ENCODE measurements at places on chromosomes 7 and 10.

GRCh38 chr7:118195837-118196474 lies 12.0 kb downstream of the LSM8 start:
- DNase-seq: peak; percentile 19

GRCh38 chr10:62112300-62112699 lies 156.3 kb downstream of the RTKN2 start:
- DNase-seq: no peak

GRCh38 chr7:138992052-138992531 lies 10.9 kb upstream of the KIAA1549 start:
- no peak for DNase-seq

DNA sequence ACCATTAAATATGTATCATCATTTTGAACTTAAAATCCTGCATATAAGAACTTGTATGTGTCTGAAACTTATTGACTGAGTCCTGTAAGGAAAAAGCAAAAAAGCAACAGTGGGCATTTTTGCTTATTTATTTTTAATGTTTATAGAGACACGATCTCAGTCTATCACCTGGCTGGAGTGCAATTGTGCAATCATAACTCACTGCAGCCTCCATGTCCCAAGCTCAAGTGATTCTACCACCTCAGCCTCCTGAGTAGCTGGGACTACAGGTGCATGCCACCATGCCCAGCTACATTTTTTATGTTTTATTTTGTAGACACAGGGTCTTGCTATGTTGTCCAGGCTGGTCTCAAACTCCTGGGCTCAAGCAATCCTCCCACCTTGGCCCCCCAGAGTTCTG lies 32.2 kb downstream of the MYL10 start:
- no peak for DNase-seq

DNA sequence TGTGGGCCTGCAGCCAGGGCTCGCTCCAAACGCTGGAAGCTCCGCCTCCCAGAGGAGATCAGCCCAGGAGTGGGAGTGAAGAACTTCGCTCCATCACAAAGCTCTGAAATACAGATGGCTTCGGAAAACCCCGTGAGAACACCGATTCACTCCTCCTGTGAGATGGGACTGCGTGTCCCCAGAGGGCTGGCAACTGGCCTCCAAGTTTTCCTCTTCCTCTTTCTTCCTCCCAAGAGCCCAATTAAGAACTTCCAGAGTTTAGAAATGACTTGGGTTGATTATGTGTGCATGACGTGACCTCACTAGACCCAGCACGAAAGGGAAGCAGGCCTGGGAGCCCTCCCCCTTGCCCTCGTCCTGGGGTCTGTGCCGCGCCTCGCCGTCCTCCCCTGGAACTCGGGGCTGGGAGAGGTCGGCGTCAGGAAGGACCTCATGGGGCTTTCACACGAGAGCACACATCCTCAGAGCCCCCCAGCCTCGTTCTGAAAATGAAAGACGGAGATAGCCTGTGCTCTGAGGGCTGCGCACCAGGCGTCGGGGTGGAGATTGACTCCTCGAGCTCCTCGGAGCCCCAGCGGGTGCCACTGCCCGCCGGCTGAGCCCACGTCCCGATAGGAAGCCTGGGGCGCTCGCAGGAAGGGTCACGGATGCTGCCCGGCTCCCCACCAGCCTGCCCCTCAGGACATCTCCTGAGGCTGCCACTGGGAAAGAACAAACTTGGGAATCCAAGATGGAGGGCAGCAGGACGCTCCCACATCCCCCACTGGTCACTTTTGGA lies 37.8 kb downstream of the PTPRN2 start:
- no peak for DNase-seq

GRCh38 chr10:127890832-127891334 lies 1.9 kb downstream of the CLRN3 start:
- no peak for DNase-seq

GRCh38 chr7:65269150-65269856 lies 104.4 kb upstream of the ZNF92 start:
- DNase-seq: no peak

DNA sequence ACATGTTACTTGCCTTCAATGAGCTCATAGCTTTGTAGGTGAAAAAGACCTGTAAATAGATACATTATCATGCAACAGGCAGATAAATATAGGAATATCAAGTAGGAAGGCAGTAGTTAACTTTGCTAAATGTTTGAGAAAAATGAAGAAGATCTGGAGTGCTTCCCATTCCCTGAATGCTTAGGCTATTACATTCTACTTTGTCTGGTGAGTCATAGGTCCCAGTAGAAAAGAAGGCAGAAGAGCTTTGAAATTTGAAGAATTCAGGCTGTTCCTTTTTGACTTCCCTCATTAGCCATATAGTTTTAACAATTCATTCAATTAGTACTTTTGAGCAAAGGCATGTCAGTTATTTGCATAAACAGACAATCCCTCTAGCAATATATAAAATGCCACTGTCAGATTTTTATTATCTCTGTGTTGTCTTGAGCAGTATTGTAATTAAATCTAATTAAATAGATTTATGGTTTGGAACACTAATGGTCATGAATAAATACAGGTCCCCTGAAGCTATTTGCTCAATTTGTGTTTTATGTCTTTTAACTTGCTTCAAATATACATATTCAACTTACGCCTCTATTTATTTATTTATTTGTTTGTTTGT lies 875.0 kb downstream of the REEP3 start:
- DNase-seq: no peak

DNA sequence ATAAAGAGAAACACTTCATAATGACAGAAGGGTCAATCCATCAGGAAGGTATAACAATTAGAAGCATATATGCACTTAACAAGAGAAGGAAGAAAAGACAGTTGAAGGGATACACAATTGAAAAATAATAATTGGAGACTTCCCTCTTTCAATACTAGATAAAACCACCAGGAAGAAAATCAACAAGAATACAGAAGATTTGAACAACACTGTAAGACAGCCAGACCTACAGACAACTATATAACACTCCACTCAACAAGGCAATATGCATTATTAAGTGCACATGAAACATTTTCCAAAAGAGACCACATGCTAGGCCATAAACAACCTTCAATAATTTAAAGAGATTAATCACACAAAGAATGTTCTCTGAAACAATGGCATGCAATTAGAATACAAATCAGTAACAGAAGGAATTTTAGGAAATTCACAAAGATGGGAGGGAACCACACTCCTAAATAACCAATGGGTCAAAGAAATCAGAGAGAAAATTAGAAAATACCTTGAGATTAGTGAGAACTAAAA lies 35.1 kb downstream of the ZNF438 start:
- DNase-seq: no peak

- no peak for DNase-seq
Measured at GRCh38 chr10:51257511-51258248, 183.4 kb downstream of the PRKG1 start.

- DNase-seq: no peak
Measured at GRCh38 chr10:3848005-3848774, 63.2 kb upstream of the KLF6 start.

DNA sequence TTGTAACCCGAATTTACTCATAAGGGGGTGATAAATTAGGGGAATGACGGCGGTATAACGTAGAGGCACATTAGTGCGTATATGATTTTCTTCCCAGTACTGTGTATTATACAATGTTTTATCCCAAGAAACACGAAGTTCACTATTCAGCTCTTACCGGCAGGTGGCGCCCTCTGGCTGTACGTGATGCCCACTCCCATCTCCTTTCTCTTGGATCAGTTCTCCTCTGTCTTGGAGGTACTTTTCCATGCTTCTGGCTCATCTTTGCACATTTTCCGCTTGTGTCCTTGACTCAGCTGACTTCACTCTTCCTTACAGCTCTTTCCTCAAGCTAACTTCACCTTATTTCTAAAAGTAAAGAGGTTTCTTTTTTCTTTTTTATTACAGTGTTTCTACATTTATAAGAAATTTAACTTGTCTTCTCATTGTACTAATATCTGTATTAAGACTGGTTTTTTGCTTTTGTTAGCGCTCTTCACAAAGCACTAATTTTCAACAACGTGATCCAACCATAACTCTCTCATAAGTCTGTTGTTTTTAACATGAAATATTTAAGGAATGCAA lies 21.3 kb downstream of the TMEM176B start:
- DNase-seq: peak; percentile 58

All from CD4-positive, alpha-beta T cell treated with Interleukin-15 for 1 hour (primary cell).